ENCODE measurements at places on chromosomes 2 and 18. TPM values are rescaled to one million over a fixed set of nuclear protein-coding genes. Genes with fewer than 3 reads are reported as not detected.

DNAH7 gene
- 0.23 TPM for total RNA-seq

AQP12B gene
- not detected for total RNA-seq

PROM2 gene
- 11.8 TPM for total RNA-seq

CABYR gene
- 19.3 TPM for total RNA-seq

BOK gene
- total RNA-seq = 37.4 TPM

CAVIN2 gene
- 0.14 TPM for total RNA-seq

GAL3ST2 gene
- 0.73 TPM for total RNA-seq

COL6A3 gene
- total RNA-seq = 3.9 TPM

KLHL14 gene
- 4.8 TPM for total RNA-seq

COX5B gene
- total RNA-seq = 346 TPM

MTA3 gene
- 153 TPM for total RNA-seq

KANSL1L gene
- 11.4 TPM for total RNA-seq

GRCh38 chr2:149042881-149043280 lies 4.4 kb downstream of the LYPD6B start:
- no peak for DNase-seq
- H3K4me3 ChIP-seq = no peak overlapping the region
- H3K36me3 ChIP-seq = peaks cover 3% of the 10 kb centered on the region
- H3K27ac ChIP-seq = no peak overlapping the region
- peaks cover 22% of the 10 kb centered on the region for H3K27me3 ChIP-seq

DNA sequence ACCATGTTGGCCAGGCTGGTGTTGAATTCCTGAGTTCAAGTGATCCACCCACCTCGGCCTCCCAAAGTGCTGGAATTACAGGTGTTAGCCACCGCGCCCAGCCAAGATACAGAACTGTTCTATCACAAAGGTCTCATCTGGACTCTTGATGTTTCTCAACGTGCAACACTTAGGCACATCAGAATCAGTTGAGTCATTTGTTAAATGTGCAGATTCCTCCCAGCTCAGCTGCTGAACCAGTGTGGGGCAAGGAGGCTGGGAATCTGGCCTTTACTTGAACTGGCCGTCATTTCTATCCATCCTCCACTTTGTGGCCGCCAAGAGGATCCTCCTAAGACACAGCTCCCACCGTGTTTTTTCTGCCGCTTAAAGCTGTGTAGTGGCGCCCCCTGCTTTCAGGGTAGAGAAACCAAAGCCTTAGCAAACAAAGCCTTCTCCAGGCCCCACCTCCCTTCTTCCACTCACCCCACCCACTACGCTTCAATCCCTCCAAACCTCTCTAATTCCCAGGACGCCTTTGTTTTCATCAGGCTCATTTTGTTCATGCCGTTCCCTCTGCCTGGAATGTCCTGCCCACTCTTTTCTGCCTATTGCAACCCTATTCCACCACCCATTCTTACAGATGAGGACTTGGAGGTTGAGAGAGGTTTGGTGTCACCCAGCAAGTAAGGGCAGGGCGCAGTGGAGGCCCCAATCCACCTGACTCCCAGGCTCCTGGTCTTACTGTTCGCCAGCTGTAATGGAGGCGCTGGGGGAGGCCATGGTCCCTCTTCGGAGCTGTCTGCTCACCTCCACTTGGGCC lies 776 bp upstream of the SPEG start:
- no peaks in the 10 kb centered on the region for H3K36me3 ChIP-seq
- H3K27me3 ChIP-seq = peaks cover 15% of the 10 kb centered on the region
- 0 out of 2 replicates have a peak overlapping the region, but pooled peaks have one; percentile 33 for H3K27ac ChIP-seq

GRCh38 chr2:201237486-201238123 lies 22.7 kb upstream of the CASP8 start:
- H3K27ac ChIP-seq = no peak overlapping the region
- H3K27me3 ChIP-seq = no peaks in the 10 kb centered on the region
- peaks cover 14% of the 10 kb centered on the region for H3K36me3 ChIP-seq
- H3K4me1 ChIP-seq = peaks cover 13% of the 10 kb centered on the region
- DNase-seq = no peak

- no peak for DNase-seq
- peaks cover 17% of the 10 kb centered on the region for H3K36me3 ChIP-seq
- no peak overlapping the region for H3K4me3 ChIP-seq
- H3K27ac ChIP-seq = peak overlapping the region; percentile 92
- H3K27me3 ChIP-seq = no peaks in the 10 kb centered on the region
These were observed 112.5 kb downstream of the NCK2 start for GRCh38 chr2:105857076-105857740.

GRCh38 chr2:161172901-161173540 lies 12.8 kb downstream of the TANK start:
- no peak for DNase-seq
- peaks cover 43% of the 10 kb centered on the region for H3K4me1 ChIP-seq
- no peaks in the 10 kb centered on the region for H3K27me3 ChIP-seq
- no peak overlapping the region for H3K27ac ChIP-seq
- peaks cover 17% of the 10 kb centered on the region for H3K36me3 ChIP-seq

DNA sequence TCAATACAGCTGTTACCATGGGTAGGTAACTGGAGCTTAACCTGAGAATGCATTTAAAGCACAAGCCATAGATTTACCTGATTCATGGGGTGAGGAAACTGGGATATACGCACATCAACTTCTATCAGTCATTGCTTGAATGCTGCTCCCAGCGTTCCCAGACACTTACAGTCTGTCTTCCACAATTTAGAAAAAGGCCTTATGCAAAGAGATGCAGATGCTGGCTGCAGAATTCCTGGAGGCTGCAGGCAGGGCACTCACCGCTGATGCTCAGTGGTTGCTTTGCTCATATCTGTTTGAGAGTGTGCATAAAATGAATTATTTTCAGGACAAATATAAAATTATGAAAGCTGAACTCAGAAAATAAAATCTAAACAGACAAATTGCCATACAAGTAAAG lies 950.7 kb upstream of the PIK3C3 start:
- DNase-seq = peak; percentile 9
- no peak overlapping the region for H3K4me3 ChIP-seq
- H3K27ac ChIP-seq = no peak overlapping the region
- no peaks in the 10 kb centered on the region for H3K27me3 ChIP-seq

GRCh38 chr18:70288851-70289328 lies at the start of gene SOCS6:
Gene SOCS6, plus strand, starts transcription at chr18:70289045. Its CDS starts 35,624 bp downstream, at chr18:70324669.
- H3K27ac ChIP-seq = peak within 1 kb of the TSS; percentile 95
- H3K36me3 ChIP-seq = no peaks in the 10 kb centered on the region
- H3K4me1 ChIP-seq = peaks cover 34% of the 10 kb centered on the region
- H3K4me3 ChIP-seq = peak within 1 kb of the TSS; percentile 91
- H3K27me3 ChIP-seq = peaks cover 2% of the 10 kb centered on the region

DNA sequence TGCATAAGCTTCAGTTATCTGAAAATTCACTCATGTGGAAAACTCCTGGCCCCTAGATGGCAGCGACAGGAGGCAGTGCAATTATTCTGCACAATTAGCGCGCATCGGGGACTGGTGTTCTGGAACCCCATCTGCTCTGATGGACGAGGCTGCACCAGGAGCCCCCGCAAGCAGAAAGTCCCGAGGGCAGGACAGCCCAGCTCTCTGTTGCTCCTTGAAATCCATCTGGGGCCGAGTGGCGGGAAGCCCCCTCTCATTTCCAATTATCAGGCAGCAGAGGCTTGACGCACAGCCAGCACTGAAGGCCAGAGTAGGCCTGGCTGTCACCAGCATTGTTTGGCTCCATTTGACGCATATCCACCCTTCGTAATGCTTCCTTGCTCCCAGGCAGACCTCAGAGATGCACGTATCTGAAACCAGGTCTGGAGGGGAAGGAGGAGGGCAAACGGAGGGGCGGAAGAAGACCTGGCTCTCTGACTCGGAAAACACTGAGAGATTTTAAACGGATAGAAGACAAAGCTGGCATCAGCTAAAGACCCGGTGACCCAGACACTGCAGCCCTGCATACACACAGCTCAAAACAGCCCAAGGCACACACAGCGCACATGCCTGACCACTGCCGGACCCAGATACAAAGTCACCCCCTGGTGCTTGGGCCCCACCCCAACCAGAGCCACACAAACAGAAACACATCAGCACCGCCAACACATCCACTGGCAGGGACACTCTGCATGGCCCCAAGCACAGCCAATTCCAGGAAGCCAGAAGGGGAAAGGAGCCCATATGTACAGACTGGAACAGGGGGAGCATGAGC lies 69.8 kb downstream of the TNS1 start:
- H3K4me1 ChIP-seq = peaks cover 64% of the 10 kb centered on the region
- H3K27ac ChIP-seq = no peak overlapping the region
- no peaks in the 10 kb centered on the region for H3K36me3 ChIP-seq

DNA sequence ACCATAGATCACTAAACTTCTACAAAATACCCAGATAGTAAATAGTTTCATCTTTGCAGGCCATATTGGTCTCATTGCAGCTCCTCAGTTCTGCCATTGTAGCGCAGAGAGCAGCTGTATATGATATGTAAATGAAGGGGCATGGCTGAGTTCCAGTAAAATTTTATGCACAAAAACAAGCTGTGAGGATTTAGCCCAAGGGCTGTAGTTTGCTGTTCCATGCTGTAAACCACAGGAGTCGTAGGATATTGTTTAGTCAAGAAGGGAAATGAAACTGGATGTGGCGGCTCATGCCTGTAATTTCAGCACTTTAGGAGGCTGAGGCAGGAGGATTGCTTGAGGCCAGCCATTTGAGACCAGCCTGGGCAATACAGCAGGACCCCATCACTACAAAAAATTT lies 83.0 kb downstream of the MGAT5 start:
- no peak for DNase-seq
- H3K4me3 ChIP-seq = no peak overlapping the region
- H3K36me3 ChIP-seq = peaks cover under 1% of the 10 kb centered on the region
- H3K4me1 ChIP-seq = no peaks in the 10 kb centered on the region
- no peak overlapping the region for H3K27ac ChIP-seq

DNA sequence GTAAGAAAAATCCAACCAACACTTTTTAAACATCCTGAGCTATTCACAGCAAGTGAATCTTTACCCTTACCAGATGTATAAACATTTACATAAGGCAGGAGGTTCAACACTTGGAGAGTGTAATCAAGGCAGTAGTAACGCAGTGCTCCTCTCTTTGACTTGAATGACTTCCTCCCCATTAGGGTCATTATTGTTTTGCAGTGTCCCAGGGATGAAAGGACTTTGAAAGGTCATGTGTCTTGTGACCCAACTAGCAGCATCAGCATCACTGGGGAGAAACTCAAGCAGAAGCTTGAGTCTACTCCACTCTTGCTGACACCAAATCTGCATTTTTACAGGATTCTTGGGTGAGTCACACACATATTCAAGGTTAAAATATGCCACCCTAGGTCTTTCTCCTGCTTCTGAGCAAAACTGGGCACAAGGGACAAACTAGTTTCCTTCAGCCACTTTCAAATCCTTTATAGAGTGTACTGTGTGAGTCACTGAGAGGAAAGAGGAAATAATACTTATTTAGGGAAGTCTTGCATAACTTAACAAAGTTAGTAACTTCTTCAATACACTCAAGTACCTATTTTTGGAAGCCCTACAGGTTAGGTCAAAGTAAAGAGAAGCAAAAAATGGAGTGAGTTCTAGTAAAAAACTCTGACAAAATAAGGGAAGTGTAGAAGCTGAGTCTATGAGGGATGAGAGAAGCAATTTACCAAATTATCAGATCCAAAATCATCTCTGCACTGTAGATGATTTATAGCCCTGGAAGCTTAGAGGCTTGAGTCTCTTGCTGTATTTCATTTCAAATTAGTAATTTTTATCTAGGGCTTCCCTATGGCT lies 51.0 kb upstream of the EML4 start:
- H3K27me3 ChIP-seq = no peaks in the 10 kb centered on the region
- H3K36me3 ChIP-seq = no peaks in the 10 kb centered on the region
- no peak overlapping the region for H3K4me3 ChIP-seq
- DNase-seq = no peak

- H3K27me3 ChIP-seq = peaks cover 3% of the 10 kb centered on the region
- no peak overlapping the region for H3K4me3 ChIP-seq
- peaks cover 24% of the 10 kb centered on the region for H3K4me1 ChIP-seq
- no peak for DNase-seq
- H3K36me3 ChIP-seq = no peaks in the 10 kb centered on the region
These were observed 28.1 kb downstream of the ARHGAP25 start for GRCh38 chr2:68762665-68763064.

- no peak for DNase-seq
- H3K27me3 ChIP-seq = no peaks in the 10 kb centered on the region
- H3K27ac ChIP-seq = no peak overlapping the region
- no peaks in the 10 kb centered on the region for H3K4me1 ChIP-seq
- 0 out of 2 replicates have a peak, but pooled peaks cover 4% of the 10 kb centered on the region for H3K36me3 ChIP-seq
These were observed 30.1 kb downstream of the CCDC74A start for GRCh38 chr2:131557558-131558321.

DNA sequence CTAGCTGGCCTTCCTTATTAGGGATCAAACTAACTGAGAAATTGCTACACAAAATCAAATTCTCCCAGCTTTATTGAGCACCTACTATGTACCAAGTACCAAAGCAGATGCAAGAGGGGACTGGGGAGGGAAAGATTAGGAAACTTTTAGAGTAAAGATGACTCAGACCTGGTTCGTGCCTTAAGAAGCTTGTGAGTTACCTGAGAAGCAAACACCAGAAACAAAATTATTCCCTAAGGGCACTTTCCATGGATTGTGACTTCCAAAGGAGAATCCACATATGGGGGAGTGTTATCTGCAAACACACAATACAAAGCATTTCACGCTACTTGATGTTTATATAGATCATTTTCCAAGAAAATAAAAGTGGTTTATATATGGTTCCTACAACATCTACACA lies 326.9 kb upstream of the HNRNPA3 start:
- no peak for DNase-seq
- H3K27ac ChIP-seq = no peak overlapping the region

DNA sequence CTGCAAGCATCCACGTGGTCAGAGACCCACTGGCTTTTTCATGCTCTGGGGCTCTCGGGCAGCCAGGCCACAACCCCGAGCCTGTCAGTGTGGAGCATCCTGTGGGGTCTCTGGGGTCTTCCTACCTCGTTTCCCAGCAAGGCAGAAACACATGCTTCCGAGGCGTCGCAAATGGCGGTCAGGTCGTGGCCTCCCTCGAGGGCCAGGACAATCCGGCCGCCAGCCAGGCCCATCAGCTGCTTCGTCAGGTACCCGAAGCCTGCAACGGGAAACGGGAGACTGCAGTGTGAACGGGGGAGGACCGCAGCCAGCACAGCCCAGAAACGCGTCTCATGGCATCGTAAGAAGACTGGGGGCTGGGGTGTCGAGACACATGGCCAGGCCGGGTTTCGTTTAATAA lies 218.7 kb downstream of the TWIST2 start:
- H3K36me3 ChIP-seq = peaks cover 10% of the 10 kb centered on the region
- DNase-seq = no peak
- H3K4me1 ChIP-seq = 0 out of 2 replicates have a peak, but pooled peaks cover 3% of the 10 kb centered on the region
- no peak overlapping the region for H3K27ac ChIP-seq
- H3K27me3 ChIP-seq = no peaks in the 10 kb centered on the region

DNA sequence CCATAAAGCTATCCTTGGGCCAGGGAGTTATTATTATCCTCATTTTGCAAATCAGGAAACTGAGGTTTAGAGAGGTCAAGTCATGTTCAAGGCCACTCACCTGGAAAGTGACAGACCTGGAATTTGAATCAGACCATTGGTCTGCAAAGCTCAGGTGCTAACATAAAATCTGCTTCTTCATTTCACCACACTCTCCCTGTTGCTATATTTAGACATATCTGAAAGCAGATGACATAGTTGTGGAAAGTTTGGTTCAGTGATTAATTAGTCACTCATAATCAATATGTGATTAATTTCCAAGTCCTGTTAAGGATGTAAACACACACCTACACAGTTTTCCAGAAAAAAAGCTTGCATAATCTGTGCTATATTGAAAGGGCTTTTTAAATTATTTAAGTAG lies 57.4 kb downstream of the LINC00305 start:
- H3K4me1 ChIP-seq = peaks cover 13% of the 10 kb centered on the region
- DNase-seq = no peak
- no peak overlapping the region for H3K27ac ChIP-seq
- H3K36me3 ChIP-seq = peaks cover 7% of the 10 kb centered on the region
- no peak overlapping the region for H3K4me3 ChIP-seq
